Hematopoietic multipotent progenitor cell treated with erythropoietin and hydrocortisone succinate and interleukin-3 and kit ligand, for 8 days (in vitro differentiated cells): ENCODE measurements at places on chromosomes 1 and 21.

- DNase-seq = no peak
Measured at GRCh38 chr1:227532019-227532619, 31.2 kb upstream of the ZNF678 start.

DNA sequence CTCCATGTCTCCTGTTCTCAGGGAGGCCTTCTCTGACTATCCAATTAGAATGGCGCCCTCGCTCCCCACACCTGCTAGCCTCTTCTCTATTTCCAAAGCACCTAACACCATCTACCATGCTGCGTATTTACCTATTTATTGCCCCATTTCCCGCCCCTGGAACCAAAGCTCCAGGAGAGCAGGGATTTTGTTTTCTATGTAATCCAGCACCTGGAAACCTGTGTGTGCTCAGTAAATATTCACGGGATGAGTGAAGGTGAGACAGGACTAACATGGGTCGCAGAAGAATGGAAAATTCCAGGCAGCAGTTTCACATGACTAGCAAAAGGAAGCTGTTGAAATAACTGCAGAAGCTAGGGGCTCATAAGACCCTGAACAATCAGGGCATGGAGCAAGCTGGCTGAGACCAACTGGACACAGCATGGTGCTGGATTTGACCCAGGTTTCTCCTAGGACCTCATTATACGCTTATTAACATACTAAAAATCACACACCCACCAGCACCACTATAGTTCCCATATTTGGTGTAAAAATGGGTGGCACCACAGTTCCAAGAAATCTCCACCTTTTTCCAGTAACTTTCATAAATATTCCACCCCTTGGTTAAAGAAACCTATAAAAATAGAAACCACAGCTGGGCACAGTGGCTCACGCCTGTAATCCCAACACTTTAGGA, 15.1 kb upstream of the TENT5B start:
- DNase-seq = peak; percentile 84

GRCh38 chr1:220890602-220891001, 11.4 kb downstream of the HLX start:
- DNase-seq = no peak

DNA sequence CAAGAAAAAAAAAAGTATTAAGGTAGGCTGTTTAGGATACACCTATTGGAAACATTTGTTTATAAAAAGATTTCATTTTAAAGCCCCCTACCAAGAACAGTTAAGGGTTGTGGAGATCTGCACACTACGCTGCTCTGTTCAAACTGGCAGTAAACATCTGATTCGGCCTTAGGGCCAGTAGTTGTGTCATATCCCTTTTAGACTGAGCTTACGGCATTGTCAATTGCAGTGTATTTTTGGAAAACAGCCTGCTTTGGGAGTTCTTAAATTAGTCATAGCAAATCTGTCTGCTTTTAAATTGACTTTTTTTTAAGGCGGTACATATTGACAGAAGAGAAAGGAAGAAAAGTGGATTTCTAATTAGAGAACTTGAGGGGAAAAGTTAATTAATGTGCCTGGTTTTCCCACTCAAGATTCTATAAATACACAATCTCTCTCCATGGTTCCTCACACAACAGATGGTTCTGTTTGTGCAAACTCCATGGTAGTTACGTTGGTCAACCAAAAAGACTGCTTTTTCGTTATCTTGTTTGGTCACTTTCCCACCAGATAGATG, 1.7 kb upstream of the ELK4 start:
- DNase-seq = no peak

- DNase-seq = no peak
Measured at GRCh38 chr1:175920381-175920780, 177.0 kb upstream of the TNR start.

DNA sequence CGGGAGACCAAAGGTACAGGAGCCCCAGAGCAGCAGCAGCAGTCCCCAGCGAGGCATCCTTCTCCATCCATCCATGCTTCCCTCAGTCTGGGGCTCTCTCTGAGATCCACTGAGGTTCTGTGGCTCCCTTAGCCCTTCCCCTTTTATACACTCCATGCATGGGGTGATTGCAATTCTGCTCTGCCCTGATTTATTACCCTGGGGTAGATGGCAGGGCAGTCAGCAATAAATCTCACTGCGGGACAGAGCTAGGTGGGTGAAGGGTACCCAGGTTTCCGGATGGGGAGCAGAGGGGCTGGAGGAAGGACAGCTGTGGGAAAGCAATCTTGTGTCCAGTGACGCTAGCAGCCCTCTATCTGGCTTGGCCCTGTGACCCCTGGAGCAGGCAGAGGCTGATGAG, at the start of gene REN:
REN (minus strand) TSS at position 119 of the 400 bp plus-strand sequence; CDS start at position 75, 44 bp downstream.
- no peak for DNase-seq

- no peak for DNase-seq
Measured at GRCh38 chr1:169207797-169208520, 101.5 kb downstream of the ATP1B1 start.

DNA sequence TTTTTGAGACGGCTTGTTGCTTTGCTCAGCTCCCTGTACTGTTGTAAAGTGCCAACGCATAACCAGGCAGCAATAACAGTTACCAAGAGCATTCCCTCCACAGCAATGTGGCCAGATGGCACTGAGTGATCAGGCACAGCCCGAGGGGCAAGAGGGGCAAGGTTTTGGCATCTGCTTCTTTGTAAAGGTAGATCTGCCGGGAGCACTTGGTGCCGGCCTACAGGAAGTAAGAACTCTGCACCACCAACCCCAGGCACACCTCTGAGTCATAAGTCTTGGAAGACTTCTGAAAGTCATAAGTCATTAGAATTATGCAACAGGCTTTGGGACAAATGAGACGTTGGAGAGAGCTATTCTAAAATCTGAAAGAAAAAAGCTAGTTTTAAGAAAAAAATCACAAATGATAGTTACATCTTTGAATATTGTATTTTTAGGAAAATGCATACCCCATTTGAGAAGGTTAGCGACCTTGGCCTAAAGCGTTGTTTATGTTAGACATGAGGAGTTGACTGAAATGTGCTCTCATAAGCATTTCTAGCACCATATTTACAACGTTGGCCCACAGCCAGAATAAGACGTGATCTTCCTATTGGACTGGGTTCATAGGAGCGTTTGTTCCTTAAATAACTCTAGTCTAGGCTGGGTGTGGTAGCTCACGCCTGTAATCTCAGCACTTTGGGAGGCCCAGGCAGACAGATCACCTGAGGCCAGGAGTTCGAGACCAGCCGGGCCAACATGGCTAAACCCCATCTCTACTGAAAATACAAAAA, 37.7 kb upstream of the MAP10 start:
- no peak for DNase-seq

- peak; percentile 51 for DNase-seq
Measured at GRCh38 chr1:117051224-117052064, 8.7 kb upstream of the TTF2 start.

- no peak for DNase-seq
Measured at GRCh38 chr1:3785045-3785444, 11.3 kb downstream of the LRRC47 start.

GRCh38 chr1:59244891-59245290, 52.0 kb upstream of the FGGY start:
- no peak for DNase-seq

DNA sequence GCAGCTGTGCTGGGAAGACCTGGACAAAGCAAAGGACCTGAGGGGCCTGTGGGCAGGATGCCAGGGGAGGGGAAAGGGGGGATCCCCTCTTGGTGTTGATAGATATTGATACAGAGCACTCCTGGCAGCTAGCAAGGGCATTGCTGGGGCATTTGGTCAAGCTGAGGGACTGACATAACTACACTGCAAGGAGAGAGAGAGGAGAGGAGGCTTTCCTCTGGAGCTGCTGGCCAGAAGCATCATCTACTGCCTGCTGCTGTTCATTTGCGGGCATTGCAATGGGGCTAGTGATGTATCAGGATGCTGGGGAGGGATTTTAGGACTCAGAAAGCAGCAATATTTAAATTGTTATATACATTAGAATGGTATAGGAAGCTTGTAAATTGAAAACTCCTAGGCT, 142.0 kb downstream of the ZNF648 start:
- no peak for DNase-seq

GRCh38 chr1:152878042-152878441, at the start of gene SMCP:
Gene SMCP (plus strand): TSS chr1:152878322. CDS start chr1:152884423, 6,101 bp downstream.
- DNase-seq = peak; percentile 58

GRCh38 chr1:225470211-225471108, 42.6 kb upstream of the LBR start:
- DNase-seq = no peak
